AG20443 (cell line): ENCODE measurements at places on chromosomes 11 and 22.

GRCh38 chr11:38060136-38060535, 1462.1 kb upstream of the RAG2 start:
- no peak for DNase-seq

DNA sequence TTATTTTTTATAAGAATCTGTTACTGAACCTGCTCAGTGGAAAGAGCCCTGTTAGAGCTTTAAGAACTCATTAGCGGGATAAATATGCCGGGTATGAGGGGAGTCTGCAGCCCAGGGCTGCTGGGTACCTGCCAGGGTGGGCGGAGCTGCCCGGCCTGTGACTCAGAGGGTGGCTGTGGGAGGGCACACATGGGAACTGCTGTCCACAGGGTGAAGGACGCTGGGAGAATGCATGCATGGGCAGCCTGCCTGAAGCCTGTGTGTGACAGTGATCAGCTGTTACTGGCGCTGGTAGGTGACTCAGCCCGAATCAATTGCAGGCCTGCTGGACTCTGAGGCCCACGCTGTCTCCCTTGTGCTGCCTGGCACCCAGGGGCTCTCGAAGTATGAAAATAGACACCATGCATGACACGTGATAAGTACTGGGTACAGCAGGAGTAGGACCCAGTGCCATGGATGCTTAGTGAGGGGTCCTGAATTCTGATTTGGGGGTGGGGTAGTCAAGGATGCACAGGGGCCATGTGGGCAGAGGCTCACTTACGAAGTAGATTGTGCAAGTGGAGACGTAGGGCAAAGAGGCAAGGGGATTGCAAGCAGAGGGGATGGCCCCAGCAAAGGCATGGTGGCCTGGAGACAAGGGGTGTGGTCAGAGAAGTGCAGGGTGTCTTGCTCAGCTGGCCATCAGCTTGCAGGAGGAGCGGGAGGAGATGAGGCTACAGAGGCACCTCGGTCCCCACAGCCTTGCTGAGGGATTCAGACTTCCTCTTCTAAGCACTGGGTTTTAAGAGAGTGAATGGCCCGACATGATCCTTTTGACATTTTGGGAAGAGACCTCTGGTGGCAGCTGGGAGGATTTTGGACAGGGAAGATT, 36.5 kb downstream of the GRIK4 start:
- peak; percentile 95 for DNase-seq

GRCh38 chr11:35207471-35208403, 68.8 kb downstream of the CD44 start:
- DNase-seq = no peak

DNA sequence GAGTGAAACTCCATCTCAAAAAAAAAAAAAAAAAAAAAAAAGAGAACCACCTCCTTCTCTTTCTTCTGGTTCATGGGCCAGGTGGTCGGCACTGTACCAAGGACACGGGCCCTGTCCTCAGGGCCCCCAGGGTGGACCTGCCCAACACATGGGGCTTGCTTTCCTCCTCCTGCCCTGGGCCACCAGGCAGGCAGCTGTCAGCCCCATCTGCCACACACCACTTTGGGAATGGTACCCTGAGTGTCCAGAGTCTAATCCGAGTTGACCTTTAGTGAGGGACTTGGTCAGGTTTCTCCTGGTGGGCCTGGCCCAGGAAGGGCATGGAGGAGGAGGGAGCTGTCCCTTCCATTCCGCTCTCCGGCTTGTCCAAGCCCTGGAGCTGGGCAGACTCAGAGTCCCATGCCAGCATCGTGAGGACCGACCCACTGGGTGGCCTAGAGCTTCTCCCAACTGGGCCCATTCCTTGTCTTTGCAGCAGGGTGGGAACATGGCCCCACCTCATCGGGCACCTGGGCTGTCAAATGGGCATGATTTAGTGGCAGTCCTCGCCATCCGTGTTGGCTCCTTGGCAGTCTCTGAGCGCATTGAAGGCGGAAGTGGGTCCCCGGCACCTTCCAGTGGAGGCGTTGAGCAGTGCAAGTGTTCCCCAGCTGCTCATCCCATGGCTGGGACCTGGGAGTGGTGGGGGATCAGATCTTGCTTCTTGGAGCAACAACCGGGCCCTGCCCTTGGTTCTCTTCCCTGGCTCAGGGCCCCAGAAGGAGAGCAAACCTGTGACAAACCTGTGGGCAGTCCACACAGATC, 94.8 kb downstream of the BCR start:
- no peak for DNase-seq

- DNase-seq = no peak
Measured at GRCh38 chr22:47552541-47553205, 790.2 kb downstream of the TBC1D22A start.

- no peak for DNase-seq
Measured at GRCh38 chr22:49154433-49154832, 673.2 kb downstream of the BRD1 start.

GRCh38 chr11:113023228-113023627, 62.0 kb downstream of the NCAM1 start:
- DNase-seq = peak; percentile 16

DNA sequence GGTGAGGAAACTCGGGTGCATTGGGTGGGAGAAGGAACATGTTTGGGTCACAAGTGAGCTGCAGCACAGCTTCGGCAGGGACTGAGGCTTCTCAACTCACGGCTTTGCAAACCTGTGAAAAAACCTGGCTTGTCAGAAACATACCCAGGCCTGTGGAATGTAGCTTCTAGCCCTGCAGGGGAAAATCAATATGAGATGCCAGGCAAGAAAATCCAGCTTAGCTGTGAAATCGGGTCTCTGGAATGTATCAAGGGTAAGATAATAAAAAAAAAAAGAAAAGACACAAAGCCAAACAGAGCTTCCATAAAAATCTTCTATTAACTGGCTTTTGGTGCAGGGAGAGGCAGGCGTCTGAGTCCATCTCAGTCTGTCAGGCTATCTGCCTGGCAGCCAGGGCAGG, 28.5 kb downstream of the UQCR10 start:
- DNase-seq = no peak

- DNase-seq = no peak
Measured at GRCh38 chr11:83645561-83645960, 359.4 kb upstream of the CCDC90B start.

- no peak for DNase-seq
Measured at GRCh38 chr22:36068776-36069344, 40.2 kb upstream of the RBFOX2 start.

DNA sequence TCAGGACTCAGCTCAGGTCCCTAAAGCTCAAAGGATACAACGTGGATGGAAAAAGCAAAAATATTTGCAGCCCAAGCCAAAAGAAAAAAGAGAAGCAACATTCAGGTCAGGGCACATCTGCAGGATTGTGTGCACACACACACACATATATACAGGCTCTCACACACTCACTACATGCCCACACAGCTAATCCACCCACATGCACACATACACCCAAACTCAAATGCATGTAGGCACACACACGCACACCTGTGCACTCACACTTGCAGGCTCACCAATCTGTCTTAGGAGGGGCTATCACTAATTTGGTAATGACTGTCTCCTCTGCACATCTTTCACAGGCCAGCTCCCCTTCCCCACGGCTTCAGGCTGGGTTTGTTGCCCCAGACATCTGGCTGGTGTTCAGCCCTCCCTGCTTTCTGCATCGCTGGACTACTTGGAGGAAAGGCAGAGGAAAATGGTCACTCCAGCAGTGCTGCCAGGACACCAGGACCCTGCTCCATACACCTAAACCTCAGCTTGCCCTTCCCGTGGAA, 103.6 kb upstream of the DRD2 start:
- DNase-seq = no peak

GRCh38 chr22:44175676-44176075, 5.0 kb upstream of the PARVG start:
- DNase-seq = no peak

GRCh38 chr11:128949791-128950454, 7.3 kb upstream of the TP53AIP1 start:
- no peak for DNase-seq

GRCh38 chr11:73270016-73270854, 1.9 kb upstream of the P2RY6 start:
- DNase-seq = no peak

GRCh38 chr11:124153821-124154220, 29.3 kb upstream of the OR10D3 start:
- DNase-seq = no peak

GRCh38 chr11:61961570-61962212, 5.7 kb downstream of the FTH1 start:
- peak; percentile 62 for DNase-seq

- DNase-seq = no peak
Measured at GRCh38 chr11:66557733-66558326, 10.6 kb downstream of the CTSF start.

GRCh38 chr11:128530118-128531074, 57.0 kb downstream of the ETS1 start:
- DNase-seq = peak; percentile 91

- DNase-seq = peak; percentile 5
Measured at GRCh38 chr22:29167032-29167911, 38.4 kb upstream of the EMID1 start.

- peak; percentile 51 for DNase-seq
Measured at GRCh38 chr11:22244986-22245592, 52.2 kb downstream of the ANO5 start.

DNA sequence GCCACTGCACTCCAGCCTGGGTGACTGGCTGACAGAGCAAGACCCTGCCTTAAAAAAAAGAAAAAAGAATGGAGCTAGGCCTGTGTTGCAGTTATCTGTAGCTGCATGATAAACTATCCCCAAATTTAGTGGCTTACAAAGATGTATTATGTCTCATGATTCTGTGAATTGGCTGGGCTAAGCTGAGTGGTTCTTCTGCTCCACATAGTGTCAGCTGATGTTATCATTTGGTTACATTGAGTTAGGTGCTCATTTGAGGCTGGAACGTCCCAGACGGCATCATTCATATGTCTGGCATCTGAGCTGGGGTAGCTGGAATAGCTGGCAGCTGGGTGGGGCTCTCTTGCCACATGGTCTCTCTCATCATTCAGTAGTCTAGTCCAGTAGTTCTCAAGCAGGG, 8.2 kb upstream of the ASCC2 start:
- DNase-seq = no peak

- DNase-seq = no peak
Measured at GRCh38 chr11:39571081-39571480, 1888.4 kb downstream of the LRRC4C start.

DNA sequence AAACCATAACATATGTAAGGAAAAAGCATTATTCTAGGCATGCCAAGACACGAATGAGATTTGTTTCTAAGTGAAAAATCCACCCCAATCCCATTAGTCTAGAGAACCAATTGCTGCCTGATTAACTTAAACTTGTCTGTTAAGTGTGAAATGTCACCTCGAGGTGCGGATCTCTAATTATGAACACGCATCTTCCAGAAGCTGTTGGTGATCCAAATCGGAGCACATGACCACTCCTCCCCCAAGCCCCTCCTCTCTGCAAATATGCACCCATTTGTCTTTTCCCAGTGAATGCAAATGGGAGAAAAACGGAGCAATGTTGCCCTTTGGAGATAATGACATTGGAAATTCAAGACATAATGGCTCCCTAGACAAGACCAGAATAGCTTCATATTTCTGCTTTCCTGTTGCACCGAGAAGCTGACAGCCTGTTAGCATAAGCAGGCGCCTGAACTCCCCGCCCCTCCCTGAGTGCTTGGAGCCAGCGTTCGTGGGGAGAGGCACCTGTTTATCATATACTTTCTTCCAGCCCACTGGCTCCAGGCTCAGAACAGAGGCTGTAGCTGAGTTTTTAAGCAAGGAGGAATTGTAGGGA, 6.0 kb upstream of the FXYD6 start:
- no peak for DNase-seq

DNA sequence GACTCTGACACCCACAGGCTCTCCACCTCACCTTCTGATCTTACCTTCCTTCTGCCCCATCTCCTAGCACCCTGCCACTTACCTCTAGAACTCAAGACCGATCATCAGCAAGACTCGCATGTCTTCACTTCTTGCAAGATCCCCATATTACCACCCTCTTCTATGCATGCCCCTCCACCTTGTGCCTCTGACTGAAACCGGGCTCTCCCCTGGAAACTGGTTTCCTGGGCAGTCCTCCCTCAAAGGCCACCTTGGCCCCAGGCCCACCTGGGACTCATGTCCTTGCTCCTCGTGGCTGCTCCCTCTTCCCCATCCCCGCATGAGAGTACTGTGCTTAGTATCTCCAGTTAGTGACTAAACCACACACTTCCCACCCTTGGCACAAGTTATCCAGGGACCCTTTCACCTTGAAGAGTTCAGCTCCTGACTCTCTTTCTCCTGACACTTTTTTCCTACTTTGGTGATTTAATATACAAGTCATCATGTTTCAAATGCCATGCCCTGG, 136.7 kb downstream of the SPATA19 start:
- no peak for DNase-seq

- DNase-seq = no peak
Measured at GRCh38 chr11:120637131-120637530, 125.6 kb downstream of the GRIK4 start.

GRCh38 chr11:116124922-116125714, 620.9 kb upstream of the CADM1 start:
- DNase-seq = no peak

- no peak for DNase-seq
Measured at GRCh38 chr22:26918226-26918625, 260.8 kb downstream of the MIAT start.

- DNase-seq = peak; percentile 95
Measured at GRCh38 chr11:113675003-113675561, 31.0 kb downstream of the TMPRSS5 start.

DNA sequence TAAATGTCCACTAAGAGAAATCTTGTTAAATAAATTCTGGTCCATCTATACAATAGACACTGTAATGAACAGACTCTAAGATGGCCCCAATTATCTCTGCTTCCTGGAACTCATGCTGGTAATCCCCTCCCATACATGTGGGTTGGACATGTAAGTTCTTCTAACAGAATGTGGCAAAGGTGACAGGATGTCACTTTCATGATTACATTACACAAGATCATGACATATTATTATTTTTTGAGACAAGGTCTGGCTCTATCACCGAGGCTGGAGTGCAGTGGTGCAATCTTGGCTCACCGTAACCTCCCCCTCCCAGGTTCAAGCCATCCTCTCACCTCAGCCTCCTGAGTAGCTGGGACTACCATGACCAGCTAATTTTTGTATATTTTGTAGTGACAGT, 14.6 kb upstream of the NDUFC2 start:
- DNase-seq = no peak

- no peak for DNase-seq
Measured at GRCh38 chr11:56751480-56751879, 3.0 kb upstream of the OR9G4 start.

DNA sequence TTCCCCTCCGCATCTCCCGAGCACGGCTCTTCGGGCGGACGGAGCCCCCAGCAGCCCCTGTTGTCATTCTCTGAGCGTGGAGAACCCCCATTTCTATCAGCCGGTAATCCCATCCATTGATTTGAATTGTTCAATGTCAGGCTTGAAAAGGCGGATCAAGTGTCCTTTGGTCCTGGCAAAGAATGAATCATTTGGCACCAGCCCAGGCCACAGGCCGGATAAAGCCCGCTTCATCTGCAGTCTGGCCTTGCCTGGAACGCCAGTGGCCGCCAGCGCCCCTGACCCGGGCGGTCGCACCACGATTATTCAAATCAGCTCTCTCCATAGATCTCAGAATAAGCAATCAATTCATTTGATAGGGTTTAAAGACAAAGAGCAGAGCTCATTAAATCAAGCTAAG, 188.9 kb downstream of the BRD1 start:
- DNase-seq = no peak
